ENCODE measurements at places on chromosomes 1 and 21.
A peak's percentile ranks its signal among the peaks of the same experiment; 100 is the strongest.

DNA sequence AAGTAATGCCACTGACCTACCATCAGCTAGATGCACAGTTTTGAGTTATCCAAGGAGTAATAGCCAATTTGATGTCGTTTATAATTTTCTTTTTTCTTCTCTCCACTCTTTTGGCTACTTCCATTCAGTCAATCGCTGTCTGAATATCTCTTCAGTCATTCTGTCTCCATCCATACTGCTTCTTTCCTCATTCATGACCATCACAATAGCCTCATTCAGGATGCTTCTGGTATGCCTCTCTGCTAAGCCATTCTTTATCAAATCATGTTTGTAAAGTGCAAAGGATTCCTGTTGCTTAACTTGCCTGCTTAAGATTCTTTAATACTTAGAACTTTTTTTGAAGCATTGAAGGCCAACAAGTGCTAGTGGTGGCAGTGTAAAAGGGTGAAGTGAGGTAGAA lies 20.2 kb downstream of the TYW3 start:
- DNase-seq = no peak

- no peak for DNase-seq
Measured at GRCh38 chr1:27592931-27593677, 10.8 kb downstream of the AHDC1 start.

DNA sequence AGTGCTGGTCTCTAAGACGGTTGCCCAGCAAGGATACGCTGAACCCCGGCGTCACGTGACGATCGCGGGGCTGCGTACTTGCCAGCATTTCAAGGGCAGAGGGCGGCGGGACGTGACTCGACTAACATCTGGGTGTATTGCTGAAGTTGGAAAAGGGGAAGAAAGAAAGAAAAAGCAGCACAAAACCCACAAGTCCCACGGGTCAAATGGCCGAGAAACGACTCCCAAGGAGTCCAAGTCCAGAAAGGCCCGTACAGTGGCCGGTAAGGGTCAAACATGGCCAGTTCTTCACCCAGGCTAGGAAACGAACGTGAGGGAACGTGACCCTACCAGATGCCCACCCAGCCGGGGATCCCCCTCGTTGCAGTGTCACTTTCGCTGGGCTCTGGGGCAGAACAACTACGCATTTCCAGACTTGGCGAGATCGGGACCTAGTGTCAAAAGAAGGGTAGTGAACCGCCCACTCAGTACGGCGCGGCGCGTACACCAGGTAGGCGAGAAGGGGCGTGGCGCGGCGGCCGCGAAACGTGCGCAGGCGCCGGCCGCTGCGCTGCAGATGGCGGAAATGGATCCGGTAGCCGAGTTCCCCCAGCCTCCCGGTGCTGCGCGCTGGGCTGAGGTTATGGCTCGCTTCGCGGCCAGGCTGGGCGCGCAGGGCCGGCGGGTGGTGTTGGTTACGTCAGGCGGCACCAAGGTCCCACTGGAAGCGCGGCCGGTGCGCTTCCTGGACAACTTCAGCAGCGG lies at the start of the genes PPCS and ZMYND12:
TSS of gene PPCS (plus strand) at position 534 of the 744 bp plus-strand sequence. CDS start at position 557, 23 bp downstream.
TSS of gene ZMYND12 (minus strand) at position 13 of the 744 bp plus-strand sequence. CDS start 25 bp downstream, outside the sequence.
- DNase-seq = peak; percentile 81

DNA sequence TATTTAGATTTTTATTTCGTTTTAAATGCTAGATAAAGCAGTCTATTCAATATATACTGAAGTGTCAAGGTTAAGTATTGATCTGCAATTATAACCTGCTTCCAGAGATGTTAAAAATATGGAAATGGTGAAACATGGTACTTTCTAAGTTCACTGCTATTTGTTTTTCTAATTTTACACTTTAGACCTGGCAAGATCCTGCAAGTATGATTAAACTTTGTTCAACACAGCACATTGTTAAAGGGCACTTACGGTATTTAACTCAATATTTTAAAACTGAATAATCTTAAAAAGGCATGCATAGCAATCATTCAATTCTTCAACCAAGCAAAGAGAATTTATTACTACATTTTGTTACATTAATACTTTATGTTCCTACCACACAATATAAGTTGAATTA lies 35.7 kb upstream of the ZZZ3 start:
- DNase-seq = no peak

DNA sequence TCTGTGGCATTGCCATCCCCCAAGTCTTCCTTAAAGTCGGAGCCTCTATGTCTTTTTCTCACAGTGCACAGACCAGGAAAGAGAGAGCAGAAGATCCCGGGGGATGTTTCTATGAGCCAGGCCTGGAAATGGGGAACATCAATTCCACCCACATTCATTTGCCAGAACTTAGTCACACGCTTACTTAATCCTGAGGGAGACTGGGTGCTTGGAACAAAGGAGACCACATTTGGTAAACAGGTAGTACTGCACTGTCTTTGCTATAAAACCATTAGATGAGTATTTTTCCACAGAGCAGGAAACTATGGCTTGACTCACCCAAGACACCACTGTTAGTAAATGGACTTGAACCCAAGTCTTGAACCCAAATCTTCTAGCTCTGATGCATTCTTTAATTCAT lies 60.7 kb upstream of the CTTNBP2NL start:
- no peak for DNase-seq

DNA sequence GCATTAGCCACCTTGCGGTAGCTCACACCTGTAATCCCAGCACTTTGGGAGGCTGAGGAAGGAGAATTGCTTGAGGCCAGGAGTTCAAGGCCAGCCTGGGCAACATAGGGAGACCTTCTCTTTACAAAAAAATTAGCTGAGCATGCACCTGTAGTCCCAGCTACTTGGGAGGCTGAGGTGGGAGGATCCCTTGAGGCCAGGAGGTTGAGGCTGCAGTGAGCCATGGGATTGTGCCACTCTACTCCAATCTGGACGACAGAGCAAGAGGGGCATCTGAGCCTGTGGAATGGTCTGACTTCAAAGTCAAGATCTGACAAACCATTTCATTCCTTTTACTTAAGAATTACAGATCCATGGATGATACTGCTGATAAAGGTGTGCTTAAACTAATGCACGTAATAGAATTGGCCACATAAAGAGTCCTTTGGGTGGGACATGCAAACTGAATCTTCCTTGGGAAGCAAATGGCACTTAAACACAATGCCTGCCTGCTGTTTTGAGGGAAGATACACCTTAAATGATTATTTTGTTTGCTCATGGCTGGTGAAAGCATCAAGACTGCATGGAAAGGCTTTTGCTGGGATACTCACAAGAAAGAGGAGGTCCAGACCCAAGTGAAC lies 2.5 kb upstream of the TMEM201 start:
- no peak for DNase-seq

- no peak for DNase-seq
Measured at GRCh38 chr1:9716404-9717192, 65.1 kb downstream of the PIK3CD start.

DNA sequence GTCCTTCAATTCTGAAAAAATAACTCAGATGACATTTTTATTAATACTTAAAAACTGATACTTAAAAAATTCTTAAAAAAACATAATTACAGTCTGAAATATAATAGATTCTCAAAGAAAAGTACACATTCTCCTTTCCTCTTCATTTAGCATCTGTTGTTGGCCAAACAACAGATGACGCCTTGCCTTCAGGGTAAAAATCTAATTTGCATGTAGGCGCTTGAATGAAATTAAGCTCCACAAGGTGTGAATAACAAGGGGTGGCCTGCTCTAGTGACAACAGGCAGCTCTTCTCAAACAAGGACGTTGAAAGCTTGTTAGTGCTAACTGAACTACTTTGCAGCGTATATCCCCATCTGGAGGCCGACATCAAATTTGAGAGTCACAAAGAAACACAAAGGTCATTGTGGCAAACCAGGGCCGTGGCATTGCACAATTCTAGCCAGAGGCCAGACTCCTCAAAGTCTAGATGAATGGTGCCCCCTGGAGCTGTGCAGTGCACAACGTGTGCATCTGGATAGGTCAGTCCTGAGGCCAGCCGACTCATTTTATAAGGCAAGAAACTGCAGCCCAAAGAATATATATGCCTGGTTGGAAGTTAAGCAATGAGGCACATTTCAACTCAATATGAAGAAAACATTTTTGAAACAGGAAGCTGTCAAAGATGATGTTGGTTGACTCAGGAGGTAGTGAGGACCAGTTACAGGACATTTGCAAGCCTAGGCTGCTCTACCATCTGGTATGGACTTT lies 459.2 kb upstream of the RUNX1 start:
- DNase-seq = peak; percentile 21

DNA sequence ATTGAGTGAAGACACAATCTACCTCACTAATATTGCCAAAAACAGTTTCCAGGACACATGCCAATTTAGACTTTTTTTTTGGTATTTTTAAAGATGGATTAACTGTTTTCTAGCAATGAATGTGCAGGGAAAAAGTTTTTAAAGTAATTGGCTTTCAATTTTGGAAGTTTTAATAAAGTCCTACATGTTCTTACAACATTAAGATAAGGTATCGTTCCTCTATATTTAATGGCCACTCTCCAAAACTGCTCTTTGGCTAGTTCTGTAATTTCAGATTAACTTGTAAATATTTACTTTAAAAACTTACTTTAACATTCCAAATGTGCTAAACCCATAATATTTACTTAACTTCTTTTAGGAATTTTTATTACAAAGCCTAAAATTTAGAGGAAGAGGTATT lies 1332.2 kb upstream of the PRMT6 start:
- DNase-seq = no peak

- DNase-seq = no peak
Measured at GRCh38 chr1:237219751-237220642, 178.0 kb downstream of the RYR2 start.

DNA sequence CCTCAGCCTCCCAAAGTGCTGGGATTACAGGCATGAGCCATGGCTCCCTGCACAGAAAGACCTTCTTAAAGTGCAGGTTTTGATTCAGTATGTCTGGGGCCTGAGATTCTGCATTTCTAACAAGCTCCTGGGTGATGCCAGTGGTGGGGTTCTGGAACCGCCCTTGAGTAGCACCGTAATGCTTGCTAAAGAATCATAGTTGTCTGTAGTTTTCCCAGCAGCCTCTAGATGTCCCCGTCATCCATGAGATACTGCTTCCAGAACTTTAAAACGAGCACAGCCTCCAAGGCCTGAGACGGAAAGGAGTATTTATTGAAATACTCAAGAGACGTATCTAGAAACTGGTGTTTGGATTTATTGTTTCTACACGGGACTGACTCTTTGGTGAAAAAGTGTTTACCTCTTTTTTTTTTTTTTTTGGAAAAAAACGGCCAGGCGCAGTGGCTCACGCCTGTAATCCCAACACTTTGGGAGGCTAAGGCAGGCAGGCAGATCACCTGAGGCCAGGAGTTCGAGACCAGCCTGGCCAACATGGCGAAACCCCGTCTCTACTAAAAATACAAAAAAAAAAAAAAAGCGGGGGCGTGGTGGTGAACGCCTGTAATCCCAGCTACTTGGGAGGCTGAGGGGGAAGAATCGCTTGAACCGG lies 2.6 kb upstream of the TOR3A start:
- peak; percentile 81 for DNase-seq

GRCh38 chr1:37676281-37677142 lies 15.8 kb upstream of the CDCA8 start:
- DNase-seq = no peak

- DNase-seq = no peak
Measured at GRCh38 chr1:3481046-3481445, 26.6 kb downstream of the ARHGEF16 start.

DNA sequence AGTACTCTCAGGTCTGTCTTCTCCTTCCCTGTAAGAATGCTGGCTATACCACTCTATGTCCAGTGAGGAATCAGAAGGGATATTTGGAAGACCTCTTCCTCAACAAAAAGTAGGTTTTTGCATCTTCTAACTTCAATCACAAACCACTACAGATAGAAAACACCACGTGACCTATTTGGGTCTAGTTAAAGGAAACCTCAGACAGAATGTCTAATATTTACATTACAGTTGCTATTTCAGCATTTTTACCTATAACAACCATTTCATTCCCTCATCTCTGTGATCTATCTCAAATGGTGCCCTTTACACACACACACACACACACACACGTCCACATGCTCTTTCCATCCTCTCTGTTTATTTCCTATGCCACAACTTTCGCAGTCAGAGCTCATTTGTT lies 7.9 kb upstream of the ADORA3 start:
- no peak for DNase-seq

DNA sequence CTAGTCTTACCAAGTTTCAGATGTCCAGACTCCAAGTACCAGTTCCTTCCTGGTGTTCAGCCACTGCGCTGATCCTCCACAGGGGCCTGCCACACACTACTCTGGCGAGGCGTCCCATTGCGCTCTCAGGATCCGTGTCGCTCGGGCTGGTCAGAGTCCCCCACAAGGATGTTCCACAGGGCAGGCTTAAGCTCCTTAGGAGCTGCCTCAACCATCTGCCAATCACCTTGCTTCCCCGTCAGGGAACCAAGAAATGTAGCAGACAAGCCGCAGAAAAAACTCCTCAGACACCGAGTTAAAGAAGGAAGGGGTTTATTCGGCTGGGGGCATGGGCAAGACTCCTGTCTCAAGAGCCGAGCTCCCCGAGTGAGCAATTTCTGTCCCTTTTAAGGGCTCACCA lies 9.8 kb downstream of the OR2W3 start:
- no peak for DNase-seq

DNA sequence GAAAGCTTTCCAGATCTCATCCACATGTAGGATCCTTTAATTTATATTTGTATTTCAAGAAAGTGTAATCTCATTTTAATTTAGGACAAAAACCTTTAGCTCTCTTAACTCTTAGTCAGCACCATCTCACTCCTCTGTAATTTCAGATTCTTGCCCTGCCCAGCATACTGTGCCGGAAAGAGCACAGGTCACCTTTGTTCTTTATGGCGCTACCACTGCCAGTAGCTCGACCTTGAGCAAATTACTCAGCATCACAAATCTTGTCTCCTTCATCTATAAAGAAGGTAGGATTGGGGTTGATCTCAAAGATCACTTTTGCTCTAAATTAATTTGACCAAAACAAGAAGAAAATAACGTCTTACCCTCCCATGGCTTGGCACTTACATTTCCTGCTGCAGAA lies 56.1 kb upstream of the ZC3H11B start:
- no peak for DNase-seq

DNA sequence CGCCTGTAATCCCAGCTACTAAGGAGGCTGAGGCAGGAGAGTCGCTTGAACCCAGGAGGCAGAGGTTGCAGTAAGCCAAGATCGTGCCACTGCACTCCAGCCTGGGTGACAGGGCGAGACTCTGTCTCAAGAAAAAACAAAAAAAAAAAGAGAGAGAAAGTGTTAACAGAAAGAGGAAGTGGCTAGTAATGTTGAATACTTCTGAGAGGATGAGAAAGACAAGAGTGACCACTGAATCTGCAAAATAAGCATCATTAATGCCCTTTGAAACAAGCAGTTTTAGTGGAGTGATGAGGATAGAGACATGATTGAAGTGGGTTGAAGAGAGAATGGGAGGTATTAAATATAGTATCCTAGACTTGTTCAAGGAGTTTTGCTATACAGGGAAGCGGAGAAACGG lies 11.7 kb downstream of the MPZ start:
- no peak for DNase-seq

DNA sequence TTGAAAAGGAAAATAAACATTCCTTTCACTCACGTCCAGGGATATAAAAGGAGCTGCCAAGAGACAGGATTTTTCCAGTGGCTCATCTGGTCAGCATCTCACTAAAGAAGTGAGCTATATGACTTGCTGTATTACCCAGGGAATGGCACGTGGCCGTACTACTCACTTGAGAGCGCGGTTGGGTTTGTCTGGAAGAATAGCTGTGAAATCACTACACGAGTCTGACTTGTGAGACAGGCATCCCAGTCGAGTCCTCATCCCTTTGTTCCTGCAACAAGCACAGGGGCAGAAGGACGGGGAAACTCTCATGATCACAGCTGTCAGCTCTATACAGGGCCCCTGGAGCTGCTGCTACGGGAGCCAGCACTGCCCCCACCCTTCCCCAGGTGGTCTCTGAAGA lies 17.7 kb downstream of the RGS8 start:
- no peak for DNase-seq

GRCh38 chr1:196677781-196678509 lies 26.1 kb downstream of the CFH start:
- DNase-seq = no peak

- DNase-seq = no peak
Measured at GRCh38 chr1:244988521-244988920, 124.2 kb upstream of the HNRNPU start.

Data from ACHN (cell line).